ENCODE measurements at places on chromosomes 12 and 14.
A peak's percentile ranks its signal among the peaks of the same experiment; 100 is the strongest.

DNA sequence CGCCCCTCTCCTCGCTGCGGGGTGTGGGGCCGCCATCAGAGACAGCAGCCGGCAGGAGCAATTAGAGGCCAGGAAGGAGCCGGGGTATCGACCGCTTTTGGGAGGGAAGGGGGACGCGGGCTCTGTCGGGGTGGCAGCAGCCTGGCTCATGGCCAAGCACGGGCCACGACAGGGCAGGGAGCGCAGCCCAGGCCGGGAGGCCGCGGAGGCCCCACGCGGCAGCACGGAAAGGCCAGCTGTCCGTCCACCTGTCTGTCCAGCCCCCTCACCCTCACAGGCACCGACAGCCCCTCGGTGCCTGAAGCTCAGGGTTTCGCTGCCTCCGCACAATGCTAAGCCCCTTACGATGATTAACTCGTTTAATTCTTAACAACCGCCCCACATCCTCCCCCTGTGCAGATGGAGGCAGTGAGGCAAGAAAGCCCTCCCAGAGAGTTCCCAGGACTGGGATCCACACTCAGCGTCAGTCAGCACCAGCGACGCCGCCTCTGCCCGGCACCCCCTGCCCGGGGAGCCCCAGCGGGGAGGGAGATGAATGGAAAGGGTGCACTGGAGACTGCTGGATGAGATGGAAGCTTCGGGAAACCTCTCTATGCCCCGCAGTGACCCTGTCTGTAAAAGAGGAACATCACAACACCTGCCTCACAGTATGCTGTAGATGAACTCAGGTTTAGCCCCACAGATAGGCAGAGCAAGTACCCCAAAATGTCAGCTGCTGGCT, 23.7 kb downstream of the NCOR2 start:
- no peak for DNase-seq

- DNase-seq, result no peak
Observed at GRCh38 chr12:34602213-34602940, 580.1 kb downstream of the ALG10 start.

GRCh38 chr14:94009767-94010166, 12.7 kb downstream of the CCDC197 start:
- peak; percentile 31 for DNase-seq

DNA sequence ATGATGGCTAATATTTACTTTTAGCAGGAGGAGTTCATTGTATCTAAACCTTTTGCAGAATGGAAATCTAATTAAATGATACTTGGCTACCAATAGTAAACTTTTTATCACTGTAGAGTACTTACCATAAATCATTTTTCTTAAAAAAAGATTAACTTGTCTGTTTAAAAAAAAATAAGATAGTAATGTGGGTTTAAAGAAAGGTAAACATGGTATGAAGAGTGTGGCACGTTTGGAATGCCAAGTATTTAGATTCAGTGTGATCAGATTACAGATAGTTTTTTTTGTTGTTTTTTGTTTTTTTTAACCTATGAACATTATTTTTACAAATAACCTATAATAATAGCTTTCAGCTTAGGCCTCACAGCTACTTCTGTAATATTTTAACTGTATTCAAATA, 25.8 kb downstream of the KTN1 start:
- peak; percentile 34 for DNase-seq

DNA sequence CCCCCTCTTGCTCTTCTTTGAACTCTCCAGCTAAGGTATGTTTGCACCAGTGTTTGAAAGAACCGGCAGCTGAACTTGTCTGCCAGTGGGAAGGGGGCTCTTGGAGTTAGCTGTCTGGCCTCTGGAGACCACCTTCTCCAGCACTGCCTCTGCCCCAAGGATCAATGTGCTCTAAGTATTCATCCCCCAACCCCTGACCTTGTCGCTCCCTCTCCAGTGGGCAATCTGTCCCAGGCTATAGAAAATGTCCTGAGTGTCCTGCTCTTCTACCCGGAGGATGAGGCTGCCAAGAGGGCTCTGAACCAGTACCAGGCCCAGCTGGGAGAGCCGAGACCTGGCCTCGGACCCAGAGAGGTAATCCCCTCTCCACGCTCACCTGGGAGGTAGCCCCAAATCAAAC, 2.8 kb downstream of the P3H3 start:
- DNase-seq, result no peak

GRCh38 chr14:80585506-80585835, 356.1 kb downstream of the CEP128 start:
- DNase-seq, result no peak

- DNase-seq, result no peak
Observed at GRCh38 chr12:74915718-74916117, 293.9 kb downstream of the KCNC2 start.

DNA sequence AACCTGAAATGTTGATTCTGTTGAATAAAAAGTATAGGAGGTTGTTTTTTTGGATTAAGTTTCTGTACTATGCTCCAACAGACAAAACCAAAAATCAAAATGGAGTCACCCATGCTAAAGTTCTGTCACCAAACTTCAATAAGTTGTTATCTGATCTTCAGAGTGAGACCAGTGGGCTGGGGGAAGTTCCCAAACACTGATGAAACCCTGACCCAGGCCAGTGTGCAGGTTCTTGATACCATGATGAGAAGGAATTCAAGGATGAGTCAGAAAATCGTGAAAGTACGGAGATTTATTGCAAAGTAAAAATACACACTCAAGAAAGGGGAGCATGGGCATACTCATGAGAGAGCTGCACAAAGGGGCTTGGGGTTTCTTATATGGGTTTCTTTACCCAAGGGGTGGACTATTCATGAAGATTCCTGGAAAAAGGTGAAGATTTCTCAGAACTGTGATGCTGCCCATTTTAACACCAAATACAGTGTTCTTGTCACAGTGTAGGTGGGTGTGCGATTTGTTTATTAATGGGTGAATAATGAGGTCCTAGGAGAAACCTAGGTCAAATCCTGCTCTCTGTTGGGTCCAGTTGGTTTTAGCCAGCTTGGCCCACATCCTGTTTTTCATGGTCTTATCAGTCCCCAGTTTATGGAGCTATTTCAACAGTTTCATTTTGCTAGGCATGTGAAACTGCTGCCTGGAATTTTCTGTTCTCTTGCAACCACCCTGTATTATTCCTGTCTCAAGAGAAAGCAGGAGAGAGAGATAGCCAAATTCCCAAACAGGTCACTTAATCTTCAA, 27.5 kb upstream of the DENND5B start:
- DNase-seq, result peak; percentile 6

DNA sequence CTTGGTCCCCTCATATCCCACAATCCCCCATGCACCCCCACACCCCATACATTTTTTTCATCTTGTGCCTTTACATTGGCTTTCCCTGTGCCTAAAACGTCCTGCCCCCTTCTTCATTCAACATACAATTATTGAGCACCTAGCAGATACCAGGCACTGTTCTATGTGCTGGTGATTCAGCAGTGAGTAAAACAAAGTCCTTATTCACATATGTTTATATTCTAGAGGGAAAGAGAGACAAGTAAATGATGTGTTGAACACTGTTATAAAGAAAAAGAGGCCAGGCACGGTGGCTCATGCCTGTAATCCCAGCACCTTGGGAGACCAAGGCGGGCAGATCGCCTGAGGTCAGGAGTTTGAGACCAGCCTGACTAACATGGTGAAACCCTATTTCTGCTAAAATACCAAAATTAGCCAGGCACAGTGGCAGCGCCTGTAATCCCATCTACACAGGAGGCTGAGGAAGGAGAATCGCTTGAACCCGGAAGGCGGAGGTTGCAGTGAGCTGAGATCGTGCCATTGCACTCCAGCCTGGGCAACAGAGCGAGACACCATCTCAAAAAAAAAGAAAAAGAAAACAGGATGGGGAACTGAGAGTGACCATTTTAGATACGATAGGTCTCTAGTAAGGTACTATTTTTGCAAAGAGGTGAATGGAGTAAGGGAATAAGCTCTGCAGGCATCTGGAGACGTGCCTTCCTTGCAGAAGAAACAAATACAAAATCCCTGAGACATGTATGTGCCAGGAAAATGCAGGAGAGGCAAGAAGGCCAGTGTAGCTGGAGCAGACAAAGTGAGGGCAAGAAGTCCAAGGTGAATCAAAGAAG, 12.2 kb downstream of the SLC7A7 start:
- DNase-seq, result no peak

GRCh38 chr14:33249233-33249820, 310.6 kb downstream of the NPAS3 start:
- no peak for DNase-seq

DNA sequence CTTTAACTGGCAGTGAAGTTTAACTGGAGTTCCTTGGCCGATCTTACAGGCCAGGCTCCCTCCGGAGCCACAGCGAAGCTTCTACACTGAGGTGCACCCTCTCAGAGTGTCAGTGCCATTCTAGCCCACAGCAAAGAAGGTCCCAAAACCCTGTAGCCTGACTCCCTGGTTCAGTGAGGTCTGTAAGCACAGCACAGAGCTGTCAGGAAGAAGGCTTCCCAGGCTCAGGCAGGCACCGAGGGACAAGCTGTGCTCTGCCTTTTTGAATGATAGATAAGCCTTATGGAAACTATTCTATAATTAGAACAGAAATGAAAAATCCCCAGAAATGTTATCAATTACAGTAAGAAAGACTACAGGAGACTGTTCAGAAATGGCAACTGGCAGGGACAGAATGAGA, 40.2 kb downstream of the MOK start:
- DNase-seq, result no peak

- peak; percentile 8 for DNase-seq
Observed at GRCh38 chr14:100578552-100578951, 8.7 kb downstream of the BEGAIN start.

DNA sequence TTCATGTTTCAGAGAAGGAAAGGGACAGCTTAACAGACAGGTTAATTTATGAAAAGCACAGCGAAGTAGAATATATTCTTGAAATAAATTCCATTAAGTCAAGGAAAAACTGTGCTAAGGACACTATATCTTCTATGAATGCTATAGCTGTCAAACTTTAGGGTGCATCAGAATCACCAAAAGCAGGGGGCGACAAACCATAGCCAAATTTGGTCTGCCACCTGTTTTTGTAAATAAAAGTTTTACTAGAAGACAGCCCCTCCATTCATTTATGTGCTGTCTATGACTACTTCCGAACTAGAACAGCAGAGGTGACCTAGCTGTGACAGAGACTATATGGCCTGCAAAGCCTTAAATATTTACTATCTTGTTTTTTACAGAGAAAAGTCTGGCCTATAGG, 25.9 kb downstream of the PPP4R3A start:
- no peak for DNase-seq

GRCh38 chr14:31930493-31931240, 146.4 kb upstream of the ARHGAP5 start:
- DNase-seq, result peak; percentile 56

DNA sequence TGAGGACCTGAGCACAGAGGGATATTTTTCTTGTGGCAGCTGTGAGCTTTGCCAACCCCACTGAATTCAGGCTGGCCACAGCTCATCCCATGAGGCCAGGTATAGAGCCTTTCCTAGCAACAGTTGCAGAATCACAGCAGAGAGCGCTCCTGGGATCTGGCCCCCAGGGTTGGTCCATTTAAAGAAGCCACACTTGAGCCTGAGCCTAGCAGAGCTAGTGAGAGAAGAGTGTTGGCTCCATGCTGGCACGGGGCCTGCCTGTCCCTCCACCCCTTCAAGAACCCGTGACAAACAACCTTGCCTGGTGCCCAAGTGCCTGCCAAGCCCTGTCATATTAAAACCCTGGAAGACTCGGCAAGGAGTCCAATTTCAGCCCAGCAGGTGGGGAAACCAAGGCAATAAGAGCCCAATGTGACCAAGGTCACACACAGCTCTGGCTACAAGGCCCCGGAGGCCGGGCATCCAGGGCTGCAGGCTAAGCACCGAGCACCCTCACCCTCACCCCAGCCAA, 91.6 kb downstream of the LRRC74A start:
- DNase-seq, result peak; percentile 22

DNA sequence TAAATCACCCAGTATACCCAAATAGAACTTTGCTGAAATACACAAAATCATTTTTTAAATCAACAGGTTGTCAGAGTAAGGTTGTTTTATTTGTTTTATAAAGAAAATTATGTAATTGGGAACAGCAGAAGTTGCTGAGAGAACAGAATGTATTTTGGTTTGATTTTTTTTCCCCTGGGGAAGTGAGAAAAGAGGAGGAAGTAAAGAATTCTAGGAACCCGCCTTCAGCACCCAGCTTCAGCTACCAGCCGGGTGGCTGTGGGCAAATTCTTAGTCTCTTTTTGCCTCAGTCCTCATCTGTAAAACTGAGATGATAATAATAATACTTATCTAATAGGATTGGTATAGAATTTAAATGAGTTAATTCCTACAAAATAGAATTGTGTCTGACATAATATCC, 119.4 kb downstream of the SRGAP1 start:
- DNase-seq, result no peak
